T-helper 17 cell (primary cell): ENCODE measurements at places on chromosomes 4 and X.

DNA sequence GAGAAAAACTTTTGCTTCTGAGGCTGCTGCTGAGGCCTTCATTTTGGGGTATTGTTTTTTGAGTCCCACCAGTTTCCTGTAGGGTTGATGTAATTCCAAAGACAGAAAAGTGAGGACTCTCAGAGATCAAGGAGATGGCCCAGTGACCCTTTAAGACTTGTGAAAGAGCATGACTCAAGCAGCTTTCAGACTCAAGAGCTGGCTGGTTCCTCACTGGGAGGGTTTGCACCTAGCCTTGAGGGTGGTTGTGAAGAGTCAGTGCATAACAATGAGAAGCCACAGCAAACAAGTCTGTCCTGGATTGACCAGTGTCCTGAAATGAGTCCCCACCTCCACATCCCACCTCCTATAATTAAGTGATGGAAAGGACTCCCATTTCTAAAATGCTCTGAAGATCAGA lies 89.2 kb downstream of the NHS start:
- no peak for DNase-seq

- no peak for DNase-seq
Measured at GRCh38 chrX:102833136-102833535, 103.9 kb upstream of the RAB40AL start.

DNA sequence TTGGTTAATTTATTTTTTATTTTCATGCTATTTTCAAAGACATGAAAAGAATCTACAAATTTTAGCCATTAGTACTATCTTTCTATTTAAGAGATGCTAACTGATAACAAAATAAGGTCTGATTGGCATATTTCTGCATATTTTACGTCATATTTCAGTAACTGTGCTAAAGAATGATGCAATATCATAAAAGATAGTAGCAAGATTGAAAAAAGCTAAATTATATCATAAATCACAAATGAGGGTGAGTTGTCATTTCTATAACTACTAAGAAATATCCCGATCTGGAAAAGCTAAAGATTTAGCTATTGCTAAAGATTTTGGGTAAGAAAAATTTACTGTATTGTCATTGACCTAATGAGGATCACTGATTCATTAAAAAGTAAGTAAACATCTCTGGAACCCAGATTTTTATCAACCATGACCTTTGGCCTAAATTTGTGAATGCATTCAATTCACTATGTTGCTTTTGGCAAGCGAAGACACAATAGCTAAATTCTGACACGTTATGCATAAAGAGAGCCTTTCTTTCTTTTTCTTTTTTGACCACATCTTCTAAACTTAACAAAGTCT lies 103.6 kb downstream of the HPGD start:
- DNase-seq, result no peak

DNA sequence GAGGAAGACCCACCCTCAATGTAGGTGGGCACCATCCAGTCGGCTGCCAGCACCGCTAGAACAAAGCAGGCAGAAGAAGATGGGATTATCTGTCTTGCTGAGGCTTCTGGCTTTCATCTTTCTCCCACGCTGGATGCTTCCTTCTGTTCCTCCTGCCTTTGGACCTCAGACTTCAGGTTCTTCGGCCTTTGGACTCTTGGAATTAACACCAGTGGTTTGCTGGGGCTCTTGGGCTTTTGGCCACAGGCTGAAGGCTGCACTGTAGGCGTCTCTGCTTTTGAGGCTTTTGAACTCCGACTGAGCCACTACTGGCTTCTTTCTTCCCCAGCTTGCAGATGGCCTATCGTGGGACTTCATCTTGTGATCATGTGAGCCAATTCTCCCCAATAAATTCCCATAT lies 55.1 kb downstream of the PDLIM5 start:
- no peak for DNase-seq

GRCh38 chrX:30951003-30951402 lies 61.9 kb upstream of the TAB3 start:
- DNase-seq, result no peak

GRCh38 chr4:166594326-166594946 lies 639.9 kb downstream of the SPOCK3 start:
- no peak for DNase-seq

- DNase-seq, result no peak
Measured at GRCh38 chr4:86522349-86522748, 71.8 kb upstream of the PTPN13 start.

DNA sequence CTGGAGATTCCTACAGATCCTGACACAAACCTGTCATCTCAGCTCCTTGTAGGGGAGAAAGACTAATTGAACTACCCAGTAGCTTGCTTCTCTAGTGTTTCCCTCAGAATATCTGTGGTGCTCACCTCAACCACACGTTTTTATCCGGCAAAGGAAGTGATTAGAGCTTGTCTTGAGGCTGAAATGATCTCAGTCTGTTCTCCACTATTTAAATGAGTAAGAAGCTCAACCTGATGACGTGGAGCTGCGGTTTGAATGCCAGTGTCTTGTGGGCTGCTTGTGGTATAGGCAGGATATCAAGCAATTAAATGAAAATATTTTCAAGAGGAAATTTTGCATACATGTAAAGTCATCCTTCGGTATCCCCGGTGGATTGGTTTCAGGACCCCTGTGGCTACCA lies 270.2 kb downstream of the TLL1 start:
- no peak for DNase-seq

- peak; percentile 7 for DNase-seq
Measured at GRCh38 chrX:17860811-17861488, at the start of gene RAI2. TSS of gene RAI2 (minus strand) at chrX:17861298. CDS start at chrX:17802010, 59,288 bp downstream.

GRCh38 chr4:53694666-53695065 lies 103.4 kb upstream of the LNX1 start:
- no peak for DNase-seq

DNA sequence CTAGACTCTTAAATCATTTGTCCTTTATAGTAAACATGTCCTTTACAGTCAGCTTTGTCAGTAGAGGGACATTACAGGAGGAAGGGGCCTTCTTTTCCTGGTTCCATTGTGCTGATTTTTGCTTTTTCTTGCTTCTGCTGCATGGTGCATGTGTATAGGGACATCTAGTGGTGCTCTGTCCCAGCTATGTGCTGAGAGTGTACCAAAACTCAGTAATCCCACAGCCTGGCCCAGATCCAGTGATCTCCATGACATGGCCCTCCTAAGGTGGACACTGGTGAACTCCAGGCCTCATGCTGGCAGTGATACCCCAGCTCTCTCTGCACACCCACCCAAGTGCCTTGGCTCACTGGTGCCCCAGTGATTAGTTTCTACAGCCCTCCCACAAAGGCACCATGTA lies 45.2 kb downstream of the MAGEB17 start:
- DNase-seq, result no peak

DNA sequence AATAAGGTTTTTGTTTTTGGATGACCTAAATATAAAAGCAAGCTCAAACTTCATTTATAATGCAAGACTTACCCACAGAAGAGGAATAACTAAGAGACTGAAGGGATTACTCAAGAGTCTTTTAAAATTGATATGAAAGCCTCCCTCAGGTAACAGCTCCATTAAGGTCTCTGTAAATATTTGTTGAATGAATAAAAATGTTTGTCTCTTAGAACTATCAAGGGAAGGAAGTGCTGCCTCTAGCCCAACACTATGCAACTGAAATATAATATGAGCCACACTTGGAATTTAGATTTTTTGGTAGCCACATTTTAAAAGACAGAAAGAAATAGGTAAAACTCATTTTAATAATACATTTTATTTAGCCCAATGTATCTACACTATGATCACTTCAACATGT lies 127.8 kb downstream of the SH3RF1 start:
- no peak for DNase-seq

GRCh38 chr4:185192059-185192458 lies 11.7 kb downstream of the CFAP97 start:
- DNase-seq, result no peak

- DNase-seq, result no peak
Measured at GRCh38 chr4:25792200-25792791, 70.5 kb downstream of the SEL1L3 start.

- peak; percentile 48 for DNase-seq
Measured at GRCh38 chr4:87219632-87220093, 755 bp downstream of the KLHL8 start.

GRCh38 chr4:140703463-140703862 lies 52.7 kb downstream of the TBC1D9 start:
- DNase-seq, result no peak

DNA sequence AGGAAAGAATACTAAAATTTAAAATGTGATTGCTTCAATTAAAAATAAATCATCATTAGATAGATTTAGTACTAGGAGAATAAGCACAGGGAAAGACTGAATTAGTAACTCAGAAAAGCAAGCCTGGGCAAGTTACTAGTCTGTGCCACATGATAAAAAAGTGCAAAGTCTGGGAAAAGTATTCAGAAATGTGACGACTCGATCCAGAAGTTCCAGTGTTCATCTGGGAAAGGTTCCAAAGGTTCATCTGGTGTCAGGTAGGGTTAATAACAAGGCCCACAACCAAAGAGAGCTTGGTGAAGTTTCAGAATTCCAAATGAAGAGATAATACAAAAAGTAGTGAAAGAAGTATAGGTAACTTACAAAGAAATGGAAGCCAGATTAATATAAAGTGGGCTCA lies 78.3 kb upstream of the ARSJ start:
- DNase-seq, result no peak

DNA sequence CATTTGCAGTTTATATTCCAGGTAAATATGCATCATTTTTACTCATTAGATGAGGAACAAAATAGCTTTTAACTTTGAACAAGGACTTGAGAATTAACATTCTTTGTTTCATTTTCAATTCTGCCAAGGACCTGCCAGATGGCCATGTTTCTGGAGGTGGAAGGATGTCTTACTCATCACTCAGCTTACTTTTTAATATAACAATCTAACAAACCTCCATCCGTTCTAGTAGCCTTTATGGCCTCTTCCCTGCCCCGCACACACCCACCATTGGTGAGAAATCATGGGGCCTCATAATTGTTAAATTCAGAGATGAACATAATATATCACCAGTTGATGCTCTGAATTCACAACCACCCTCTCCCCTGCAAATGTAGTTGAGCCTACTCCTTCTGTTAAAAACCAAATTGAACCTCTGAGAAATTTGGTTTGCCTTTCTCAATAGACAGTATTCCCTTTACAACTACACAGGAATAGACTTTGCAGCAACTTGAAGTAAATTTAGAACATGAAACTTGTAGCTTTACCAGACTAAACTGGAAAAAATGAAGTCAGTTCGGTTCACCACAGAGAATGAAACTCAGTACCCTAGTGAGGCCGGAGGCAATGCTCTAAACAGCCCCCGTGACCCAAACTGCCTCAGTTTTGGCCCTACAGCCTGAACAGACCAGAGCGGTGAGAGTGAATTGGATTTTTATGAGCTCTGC lies 50.1 kb upstream of the ACSL4 start:
- DNase-seq, result no peak

GRCh38 chr4:8126523-8126922 lies 32.1 kb downstream of the ABLIM2 start:
- no peak for DNase-seq

DNA sequence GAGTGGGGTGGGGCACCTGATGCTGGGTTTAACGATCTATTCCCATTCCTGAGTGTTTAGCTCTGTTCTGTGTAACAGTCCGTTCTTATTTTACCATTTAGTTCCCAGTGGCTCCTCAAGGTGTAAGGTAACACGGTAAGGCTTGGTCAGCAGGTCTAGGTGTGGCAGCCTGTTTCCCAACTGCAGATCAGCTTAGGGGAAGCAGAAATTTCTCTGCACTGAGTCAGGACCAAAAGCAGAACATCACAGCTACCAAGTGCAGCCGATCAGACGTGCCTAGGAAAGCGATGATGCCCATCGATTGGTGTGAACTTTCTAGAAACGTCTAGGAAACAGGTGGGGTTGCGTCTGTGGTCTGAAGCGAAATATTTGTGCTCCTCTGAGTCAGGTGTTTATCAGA lies 240.1 kb downstream of the STIM2 start:
- DNase-seq, result no peak

- DNase-seq, result no peak
Measured at GRCh38 chrX:129689796-129690195, 35.0 kb upstream of the APLN start.

DNA sequence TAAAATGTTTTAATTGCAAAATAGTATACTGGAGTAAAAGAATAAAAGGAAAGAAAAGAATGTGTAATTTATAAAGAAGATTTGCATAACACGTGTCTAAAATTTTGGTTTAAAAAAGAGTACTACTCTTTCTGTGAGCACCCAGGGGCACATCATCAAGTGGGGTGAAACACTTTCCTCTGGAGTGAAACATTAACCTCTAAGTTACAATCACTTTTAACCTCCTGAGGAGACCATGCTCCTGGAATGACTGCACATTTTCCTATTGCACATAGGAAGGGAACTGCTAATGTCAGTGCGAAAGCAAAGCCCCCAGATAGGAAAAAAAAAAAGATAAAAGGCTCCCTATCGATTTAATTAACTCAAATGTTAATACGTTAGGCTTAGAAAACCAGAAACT lies 13.3 kb downstream of the VEGFC start:
- DNase-seq, result no peak

GRCh38 chrX:97389761-97390192 lies 506.1 kb downstream of the RPA4 start:
- no peak for DNase-seq

DNA sequence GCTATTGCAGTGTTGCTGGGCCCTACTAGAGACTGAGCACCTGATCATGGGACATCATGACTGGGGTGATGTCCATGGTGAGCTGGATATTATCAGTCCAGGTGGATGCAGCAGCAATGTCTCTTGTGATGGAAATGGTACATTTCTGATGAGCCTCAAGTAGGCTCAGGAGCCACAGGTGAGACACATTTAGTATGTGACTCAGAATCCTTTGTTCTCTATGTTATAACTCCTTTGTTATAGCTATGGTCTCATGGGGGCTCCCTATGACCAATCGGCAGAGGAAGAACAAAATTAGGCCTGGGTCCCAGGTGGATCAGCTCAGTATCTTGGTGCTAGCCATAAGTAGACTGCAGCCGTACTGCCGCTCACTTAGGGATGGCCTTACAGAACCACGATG lies 107.9 kb upstream of the FAT1 start:
- DNase-seq, result no peak

DNA sequence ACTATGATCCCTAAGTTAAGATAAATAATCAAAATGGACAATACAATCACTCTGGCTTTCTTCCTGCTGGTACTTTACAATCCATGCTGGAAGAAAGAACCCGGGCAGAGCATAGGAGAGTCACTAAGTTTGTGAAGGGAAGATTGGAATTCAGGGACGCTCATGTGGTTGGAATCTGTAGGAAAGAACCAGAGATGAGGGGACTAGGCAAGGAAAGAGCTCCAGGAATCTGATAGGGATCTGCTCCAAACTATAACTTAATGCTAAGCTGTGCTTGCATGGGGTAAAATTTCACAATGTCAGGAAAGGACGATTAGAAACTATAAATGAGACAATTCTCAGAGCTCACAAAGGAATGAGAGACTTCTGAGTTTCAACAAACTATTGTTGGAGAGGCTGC lies 167.5 kb downstream of the ADGRA3 start:
- no peak for DNase-seq

GRCh38 chrX:41377624-41378023 lies 43.7 kb downstream of the DDX3X start:
- DNase-seq, result no peak

DNA sequence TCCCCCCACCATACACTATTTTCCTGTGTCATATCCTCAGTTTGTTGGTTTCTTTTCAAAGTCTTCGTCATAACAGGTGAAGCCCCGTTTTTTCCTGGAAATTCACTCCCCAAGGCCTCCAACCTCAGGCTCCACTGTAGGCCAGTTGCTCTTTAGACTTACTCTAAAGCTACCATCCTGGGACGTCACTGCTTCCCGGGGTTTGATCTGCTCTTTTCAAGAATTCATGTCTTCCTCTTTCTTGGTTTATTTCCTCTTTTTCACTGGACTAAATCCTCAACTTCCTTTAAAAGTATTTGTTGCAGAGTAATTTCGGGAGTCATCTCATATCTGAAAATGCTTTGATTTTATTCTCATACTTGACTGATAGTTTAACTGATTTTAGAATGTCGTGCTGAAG lies 6.5 kb upstream of the SERTM2 start:
- no peak for DNase-seq

- DNase-seq, result no peak
Measured at GRCh38 chrX:103614999-103615398, 7.2 kb downstream of the TCEAL3 start.
